ENCODE measurements at places on chromosomes 1 and 21.
A peak's percentile ranks its signal among the peaks of the same experiment; 100 is the strongest.

- DNase-seq: no peak
These were observed 147.4 kb upstream of the ZRANB2 start for GRCh38 chr1:71228241-71228640.

DNA sequence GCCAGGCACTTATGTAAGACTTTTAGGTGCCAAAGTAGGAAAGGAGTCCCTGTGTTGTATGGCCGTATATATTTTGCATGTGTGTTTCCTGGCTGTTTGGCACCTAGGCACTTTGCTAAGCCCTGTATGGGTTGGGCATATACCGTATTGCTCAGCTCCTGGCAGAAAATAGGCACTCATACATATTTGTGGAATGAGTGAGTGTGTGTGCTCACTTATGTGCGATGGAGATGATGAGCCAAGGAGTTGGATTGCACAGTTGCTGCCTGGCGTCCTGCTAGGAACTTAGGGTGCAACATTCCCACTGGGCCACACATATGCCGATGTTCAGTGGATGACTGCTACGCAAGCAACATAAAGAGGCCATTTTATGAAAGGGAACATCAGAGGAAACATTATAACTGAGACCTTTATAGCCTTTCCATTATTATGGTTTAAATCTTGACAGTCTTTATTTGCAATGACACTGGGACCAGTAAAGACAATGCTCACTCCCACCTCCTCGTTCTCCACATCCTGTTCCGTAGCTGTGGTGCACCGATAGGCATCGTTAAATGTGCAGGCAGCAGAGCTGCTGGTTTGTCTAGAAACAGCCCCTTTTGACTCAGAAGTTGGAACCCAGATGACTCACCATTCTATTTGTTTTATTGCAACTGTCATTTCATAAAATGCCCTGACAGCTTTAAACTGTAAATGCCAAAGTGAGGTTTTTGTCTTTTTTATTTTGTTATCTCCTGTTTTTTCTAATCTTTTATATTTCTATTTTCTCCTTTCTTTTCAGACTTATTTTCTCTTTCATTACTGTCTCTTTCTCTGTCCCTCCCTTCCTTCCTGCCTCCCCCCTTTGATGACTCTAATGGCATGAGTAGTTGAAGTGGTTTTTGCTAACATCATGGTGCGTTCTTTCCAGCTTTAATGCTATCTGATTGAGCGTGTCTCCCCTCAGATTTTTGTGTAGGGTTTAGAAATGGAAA is 36.1 kb downstream of the PEX14 start:
- DNase-seq: no peak

- DNase-seq: no peak
These were observed 22.1 kb downstream of the INSL5 start for GRCh38 chr1:66778969-66779368.

DNA sequence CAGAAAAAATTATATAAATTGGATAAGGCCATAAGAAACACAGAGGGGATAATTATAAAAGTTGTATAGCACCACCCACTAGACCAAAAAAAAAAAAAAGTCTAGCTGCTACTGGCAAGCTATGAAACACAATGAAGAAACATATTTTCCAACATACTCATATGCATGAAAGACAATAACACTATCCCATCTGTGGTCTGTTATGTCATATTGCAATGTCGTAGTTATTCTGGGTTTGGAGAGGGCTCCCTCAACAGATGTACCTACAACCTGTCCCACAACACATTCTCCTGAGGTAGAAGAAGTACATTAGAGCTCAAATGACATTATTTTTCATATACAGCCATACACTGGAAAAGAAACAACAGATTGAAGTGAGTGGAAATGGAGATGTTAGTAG is 517.6 kb upstream of the ADGRL4 start:
- no peak for DNase-seq

DNA sequence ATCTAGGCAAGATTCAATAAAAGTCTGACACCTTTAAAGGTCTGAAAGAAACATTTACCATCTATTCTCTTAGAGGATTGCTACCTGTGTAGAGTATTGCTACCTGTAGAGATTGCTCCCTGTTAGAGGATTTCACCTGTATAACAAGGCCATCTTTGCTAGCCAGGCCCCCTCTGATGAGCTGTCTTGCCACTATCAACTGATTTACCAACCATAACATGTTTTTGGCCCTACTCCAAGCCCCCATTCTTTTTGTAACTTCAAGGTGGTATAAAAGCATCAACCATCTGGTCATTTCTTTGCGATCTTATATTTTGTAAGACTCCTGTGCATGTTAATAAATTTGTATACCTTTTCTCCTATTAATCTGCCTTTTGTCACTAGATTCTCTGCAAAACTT is 424.7 kb upstream of the CAMK1G start:
- no peak for DNase-seq

DNA sequence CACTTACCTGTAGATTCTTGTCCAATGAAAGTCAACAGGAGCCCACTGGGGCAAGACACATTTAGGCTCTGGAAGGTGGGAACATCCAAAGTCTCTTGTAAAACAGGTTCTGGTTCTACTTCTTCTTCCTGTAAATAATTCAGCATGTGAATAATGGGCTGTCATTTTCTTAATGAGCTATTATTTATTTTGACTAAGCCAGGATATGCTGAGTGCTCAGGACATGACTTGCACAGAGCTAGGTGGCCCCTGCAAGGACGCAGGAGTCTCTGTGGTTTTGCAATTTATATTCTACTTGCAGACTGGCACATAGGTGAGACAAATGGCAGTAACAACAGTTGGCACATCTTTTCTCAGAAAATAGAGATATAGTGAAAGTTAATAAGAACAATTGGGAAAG is 98.7 kb downstream of the WDR3 start:
- no peak for DNase-seq

DNA sequence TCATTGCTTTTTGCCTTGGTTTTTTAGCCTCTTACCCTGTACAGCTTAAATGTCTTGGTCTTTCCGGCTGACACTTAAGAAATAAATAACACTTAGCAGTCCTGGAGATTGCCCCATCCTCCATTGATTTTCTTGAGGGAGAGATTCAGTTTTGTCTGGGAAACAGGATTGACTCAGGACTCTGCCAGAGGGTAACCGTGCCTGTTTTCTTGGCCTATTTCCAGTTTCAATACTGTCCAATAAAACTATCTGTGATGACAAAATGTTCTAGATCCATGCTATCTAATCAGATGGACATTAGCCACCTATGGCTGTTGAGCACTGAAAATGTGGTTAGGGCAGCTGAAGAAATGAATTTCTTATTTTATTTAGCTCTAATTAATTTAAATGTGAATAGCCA is 216.1 kb downstream of the DUSP10 start:
- no peak for DNase-seq

DNA sequence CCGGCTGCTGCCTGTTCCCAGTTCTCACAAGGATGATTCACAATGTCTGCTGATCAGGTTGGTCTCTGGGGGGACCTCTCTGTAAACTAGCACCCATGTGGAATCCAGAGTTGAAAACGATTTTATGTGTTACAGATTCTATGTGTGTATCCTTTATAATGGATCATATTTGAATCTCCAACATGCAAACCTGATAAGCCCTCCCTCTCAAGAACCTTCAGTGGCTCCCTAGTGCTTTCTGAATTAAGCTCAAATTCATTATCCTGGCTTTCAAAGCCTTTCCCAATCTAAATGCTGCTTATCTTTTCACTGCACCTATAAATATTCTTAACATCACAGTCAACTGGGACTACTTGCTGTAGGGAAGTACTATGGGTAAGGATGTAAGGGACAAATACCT is 166.8 kb upstream of the USP24 start:
- no peak for DNase-seq

GRCh38 chr1:167401260-167401873 is 117.0 kb downstream of the CD247 start:
- DNase-seq: peak; percentile 17

DNA sequence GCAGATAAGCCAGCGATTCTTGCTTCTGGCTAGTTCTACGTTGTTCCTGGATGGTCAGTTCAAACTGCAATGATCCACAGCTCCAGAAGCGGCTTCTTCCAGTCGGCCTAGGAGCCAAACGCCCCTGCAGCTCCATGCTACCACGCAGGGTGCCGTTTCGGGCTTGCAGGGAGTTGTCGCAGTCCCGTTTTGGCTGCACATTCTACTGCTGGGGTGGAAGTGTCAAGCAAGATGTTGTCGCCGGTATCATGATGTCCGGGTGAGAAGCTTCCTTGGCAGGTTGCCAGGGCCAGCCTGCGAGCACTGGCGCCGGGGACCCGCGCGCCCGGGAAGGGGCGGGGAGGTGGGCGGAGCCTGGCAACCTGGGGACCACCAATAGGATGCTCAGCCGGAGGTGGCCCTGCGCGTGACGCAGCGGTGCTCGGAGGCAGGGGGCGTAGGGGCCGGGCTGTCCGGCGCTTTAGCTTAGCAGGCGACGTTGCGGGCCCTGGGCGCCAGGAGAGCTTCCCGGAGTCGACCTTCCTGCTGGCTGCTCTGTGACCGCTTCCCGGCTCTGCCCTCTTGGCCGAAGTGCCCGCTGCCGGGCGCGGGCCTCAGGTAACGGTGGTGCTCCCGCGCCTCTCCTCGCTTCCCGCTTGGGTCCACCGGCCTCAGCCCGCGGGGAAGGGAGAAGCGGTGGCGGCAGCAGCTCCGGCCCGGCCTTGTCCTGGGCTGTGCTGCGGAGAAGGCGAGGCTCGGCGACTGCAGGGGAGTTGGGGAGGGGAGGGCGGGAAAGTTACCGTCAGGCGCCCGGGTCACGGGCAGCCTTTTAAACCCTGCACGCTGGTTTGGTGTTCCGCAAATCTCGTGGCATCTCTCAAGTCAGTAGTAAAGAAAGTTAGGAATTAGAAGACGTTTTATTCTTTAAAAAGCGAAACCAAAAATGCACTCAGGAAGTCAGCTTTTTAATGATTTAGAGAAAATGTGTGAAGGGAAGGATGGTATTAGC is at the start of gene SOAT1:
Gene SOAT1 (plus strand): TSS at position 458 of the 988 bp plus-strand sequence. CDS start 8,888 bp downstream, outside the sequence.
- peak; percentile 74 for DNase-seq

DNA sequence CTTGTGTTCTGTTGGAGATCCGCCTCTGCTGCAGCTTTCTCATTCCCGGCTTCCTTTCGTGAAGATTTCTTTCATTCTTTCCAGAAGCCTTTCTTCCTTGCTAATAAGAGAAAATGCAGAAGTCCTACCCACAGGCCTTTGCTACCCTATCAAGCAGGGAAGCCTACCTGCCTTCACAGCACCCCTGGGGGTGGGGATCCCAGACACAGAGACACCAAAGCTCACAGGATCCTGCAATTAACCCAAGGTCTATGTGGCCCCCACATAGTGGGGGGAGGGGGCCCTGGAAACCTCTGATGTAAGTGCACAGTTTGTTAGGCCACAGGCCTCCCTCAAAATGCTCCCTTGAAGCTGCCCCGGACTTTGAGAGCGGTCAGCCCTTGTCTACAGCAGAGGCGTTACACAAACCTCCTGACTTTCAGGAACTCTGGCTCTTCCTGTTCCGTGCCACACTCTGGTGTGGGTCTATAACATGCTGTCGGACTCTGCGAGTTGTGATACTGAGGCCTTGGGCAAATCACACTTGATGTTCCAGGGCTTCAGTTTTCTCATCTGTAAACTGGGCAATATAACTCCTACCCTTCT is 31.2 kb downstream of the NKAIN1 start:
- no peak for DNase-seq

DNA sequence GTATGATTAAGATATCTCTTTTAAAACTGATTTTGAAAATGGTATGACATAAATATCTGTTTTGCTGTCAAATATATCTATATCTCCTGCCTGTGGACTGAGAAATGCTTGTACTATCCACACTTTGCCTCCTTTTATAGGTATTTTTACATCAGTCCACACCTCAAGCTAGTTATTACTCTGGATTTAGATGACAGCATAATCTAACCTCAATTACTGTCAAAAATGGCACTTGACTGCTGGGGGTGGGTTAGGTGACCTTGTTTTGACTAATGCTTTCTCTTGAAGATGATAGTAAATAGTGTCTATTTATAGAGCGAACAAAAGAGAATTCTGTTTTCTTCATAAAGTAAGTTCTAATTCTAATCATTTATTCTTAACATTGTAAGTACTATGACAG is 9.1 kb downstream of the ADGRL2 start:
- DNase-seq: no peak

DNA sequence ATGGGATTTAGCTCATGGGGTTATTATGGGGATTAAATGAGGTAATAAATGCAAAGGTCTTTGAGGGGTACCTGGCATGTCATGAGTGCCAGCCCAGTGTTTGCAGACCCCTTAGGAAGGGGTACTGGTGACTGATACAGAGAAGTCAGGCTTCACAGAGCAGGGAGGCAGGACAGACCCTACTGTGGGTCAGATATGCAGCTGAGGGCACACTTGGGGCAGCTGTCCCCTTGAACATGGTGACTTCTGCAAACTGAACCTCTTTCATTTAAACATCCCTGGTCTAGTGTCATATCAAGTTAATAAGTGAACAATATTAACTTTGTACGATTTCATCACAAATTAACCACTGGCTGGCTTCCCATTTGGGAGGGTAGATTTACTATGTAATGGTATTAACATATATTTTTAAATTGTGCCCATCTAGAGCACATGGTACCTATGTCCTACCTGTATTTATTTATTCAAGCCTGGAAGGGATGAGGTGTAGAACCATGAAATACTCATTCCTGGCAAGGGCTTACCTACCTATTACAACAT is 25.9 kb downstream of the STPG1 start:
- DNase-seq: no peak

GRCh38 chr1:11590395-11590794 is 63.8 kb downstream of the FBXO2 start:
- DNase-seq: no peak

DNA sequence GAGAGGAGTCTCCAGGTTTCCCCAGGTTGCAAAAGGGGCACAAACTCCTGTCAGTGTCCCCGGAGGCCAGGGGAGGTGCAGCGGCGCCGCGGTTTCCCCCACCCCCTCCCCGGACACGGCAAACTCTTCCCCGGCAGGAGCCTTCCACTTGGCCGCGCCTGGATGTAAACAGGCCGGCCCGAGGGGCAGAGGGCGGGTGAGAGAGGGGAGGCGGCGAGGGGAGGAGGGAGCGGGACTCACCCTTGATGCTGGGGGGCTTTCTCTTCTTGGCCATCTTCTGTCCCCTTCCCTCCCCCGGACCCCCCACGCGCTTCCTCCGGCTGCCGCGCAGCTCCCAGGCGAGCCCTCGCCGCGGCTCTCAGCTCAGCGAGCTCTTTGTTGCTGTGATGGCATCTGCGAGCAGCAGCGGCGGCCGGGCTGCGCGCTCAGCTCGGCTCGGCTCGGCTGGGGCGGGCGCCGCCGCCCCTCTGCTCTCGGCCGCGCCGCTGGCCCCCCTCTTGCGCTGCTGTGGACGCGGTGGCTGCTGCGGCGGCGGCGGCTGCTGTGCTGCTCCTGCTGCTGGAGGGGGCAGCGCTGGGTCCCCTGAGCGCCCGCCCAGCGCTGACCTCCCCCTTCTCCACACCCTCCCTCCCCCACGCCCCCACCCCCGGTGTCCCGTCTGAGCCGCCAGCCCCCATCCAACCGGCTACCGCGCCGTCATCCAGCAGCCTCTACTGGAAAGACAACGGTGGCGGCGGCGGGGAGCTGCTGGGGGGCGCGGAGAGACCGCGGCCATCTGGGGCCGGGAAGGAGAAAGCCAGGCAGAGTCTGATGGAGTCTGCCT is 4.9 kb upstream of the SLC44A5 start:
- DNase-seq: no peak
